Myocyte (in vitro differentiated cells): ENCODE measurements at places on chromosomes 2 and 18. TPM values are rescaled to one million over a fixed set of nuclear protein-coding genes. Genes with fewer than 3 reads are reported as not detected.

THSD7B gene
- 0.05 TPM in 1 of 2 replicates, not detected in the other for total RNA-seq

GCG gene
- not detected in 2 replicates for total RNA-seq

TEKT4 gene
- not detected in 2 replicates for total RNA-seq

GRCh38 chr2:54899576-54900200 lies 150.6 kb downstream of the RTN4 start:
- DNase-seq, result peak; percentile 76

GRCh38 chr18:13630716-13631268 lies 95.6 kb downstream of the FAM210A start:
- DNase-seq, result no peak

- peak; percentile 56 for DNase-seq
These were observed 35.6 kb downstream of the GLI2 start for GRCh38 chr2:120771111-120771780.

DNA sequence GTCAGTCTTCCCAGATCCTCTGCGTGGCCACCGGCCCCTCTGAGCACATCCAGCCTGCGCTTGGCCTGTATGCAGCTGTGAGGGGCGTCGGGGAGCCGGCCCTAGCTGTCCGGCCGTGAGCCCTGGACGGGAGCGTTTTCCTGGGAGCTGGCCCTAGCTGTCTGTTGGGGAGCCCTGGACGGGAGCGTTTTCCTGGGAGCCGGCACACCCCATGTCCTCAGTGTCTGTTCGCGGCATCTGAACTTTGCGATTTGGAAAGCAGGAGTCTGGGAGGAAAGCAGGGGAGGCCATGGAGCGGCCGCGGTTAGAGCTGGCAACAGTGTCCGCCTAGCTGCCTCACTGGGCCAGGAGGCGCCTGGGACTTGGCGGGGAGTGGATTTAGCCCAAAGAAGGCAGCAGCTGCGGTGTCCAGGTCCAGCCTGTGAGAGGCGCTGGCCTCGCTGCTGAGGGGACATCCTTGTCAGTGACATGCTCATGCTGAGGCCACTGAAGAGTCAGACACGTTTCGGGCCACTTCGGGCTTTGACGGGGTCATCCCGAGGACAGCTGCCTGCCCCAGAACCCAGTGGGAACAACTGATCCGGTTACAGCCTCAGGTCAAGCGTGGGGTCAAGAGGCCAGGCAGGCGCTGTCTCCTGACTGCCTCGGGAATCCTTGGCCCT lies 75.8 kb downstream of the KCNG2 start:
- DNase-seq, result no peak

- DNase-seq, result no peak
These were observed 281.9 kb downstream of the SRBD1 start for GRCh38 chr2:45329045-45329677.

GRCh38 chr2:168466834-168467565 lies 10.9 kb downstream of the CERS6 start:
- DNase-seq, result no peak

- peak; percentile 19 for DNase-seq
These were observed 863.7 kb upstream of the VRK2 start for GRCh38 chr2:57182916-57183315.

DNA sequence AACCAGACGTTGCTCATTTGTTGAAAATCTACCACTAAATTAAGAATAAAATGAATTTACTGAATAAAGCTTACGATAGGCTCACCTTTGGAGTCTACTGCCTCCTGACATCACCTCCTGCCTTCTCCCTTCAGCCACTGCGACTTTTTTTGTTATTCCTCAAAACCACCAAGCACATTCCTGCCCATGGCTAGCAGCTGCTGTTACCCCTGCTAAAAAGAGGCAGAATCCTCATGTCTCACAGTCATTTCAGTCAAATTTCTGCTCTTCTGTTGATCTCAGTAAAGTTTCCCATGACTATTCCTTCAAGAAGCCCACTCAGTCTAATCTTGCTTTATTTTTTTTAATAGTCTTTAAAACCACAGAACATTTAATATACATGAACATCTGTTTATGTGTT lies 40.8 kb upstream of the ANKRD62 start:
- DNase-seq, result peak; percentile 74

DNA sequence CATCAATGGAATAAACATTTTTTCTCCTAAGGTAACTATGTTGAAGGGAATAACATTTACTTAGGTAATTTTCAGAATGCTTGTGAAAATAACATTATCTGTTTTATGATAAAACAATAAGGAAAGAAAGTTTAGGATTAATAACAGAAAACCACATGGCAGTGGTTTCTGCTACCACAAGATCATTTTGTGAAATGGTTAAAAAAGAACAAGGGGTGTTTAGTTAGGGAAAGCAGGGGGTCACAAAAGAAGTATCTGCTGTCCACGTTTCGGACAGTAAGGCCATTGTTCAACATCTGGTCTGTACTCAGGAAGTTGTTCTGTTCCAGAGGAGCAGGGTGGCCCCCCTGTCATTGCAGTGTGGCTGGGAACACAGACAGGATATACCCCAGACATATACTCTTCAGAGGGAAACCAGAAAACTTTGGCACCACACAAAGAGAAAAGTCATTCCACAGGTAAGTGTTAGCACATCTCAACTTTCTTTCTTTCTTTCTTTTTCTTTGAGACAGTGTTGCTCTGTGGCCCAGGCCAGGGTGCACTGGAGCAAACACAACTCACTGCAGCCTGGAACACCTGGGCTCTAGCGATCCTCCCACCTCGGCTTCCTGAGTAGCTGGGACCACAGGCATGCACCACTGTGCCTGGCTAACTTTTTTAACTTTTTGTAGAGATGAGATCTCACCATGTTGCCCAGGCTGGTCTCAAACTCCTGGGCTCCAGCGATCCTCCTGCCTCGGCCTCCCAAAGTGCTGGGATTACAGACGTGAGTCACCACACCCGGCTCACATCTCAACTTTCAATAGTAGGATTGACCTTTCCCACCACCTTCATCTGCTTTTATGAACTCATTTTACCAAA lies 14.8 kb upstream of the ARL5A start:
- DNase-seq, result no peak

- no peak for DNase-seq
These were observed 120.5 kb upstream of the HS6ST1 start for GRCh38 chr2:128439031-128439790.
